Right hindlimb (tissue), 1 donor: ENCODE measurements at places on chromosomes 3 and 15.

GRCh38 chr3:12353796-12354525, 65.1 kb downstream of the PPARG start:
- DNase-seq = no peak

DNA sequence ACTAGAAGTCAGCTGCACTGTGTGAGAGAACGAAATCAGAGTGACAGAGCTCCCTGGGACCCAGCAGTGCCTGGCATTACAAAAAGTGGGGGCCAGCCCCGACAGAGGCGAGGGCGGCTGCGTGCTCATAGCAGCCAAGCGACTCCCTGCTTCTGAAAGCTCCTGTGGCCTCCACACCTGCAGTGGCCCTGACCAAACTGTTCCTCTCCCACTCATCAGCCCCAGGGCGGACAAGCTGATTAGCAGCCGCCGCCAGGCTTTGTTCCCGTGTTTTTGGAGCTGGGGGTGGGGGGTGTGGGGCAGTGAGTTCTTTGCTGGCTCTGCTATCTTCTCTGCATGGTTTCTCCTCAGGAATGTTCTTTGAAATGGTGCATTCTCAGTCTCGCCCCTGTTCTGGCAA, 58.1 kb downstream of the DGKG start:
- no peak for DNase-seq

- DNase-seq = no peak
These were observed 106.3 kb downstream of the PLD1 start for GRCh38 chr3:171704002-171704401.

DNA sequence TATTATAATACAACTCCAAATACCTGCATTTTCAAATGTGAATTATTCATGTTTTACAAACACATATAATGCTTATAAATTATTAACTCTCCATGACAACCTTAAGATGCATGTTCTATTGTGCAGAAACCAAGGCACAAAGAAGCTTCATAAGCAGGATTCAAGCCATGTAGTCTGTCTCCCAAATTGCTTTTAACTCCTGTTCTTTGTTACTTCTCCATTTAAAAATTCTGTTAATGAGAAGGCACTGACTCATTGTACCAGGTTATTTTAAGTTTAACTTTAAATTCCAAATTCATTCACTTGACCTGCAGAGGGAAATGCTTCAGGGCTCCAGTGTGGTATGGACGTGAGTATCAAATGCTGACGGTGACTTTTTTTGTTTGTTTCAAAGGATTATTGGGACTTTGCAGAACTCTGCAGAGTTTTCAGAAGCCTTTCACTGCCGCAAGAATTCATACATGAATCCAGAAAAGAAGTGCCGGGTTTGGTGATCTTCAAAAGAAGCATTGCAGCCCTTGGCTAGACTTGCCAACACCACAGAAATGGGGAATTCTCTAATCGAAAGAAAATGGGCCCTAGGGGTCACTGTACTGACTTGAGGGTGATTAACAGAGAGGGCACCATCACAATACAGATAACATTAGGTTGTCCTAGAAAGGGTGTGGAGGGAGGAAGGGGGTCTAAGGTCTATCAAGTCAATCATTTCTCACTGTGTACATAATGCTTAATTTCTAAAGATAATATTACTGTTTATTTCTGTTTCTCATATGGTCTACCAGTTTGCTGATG, 100.0 kb downstream of the MME start:
- DNase-seq = no peak

GRCh38 chr3:108818404-108818803, 4.2 kb upstream of the TRAT1 start:
- DNase-seq = no peak

GRCh38 chr3:4411236-4411635, 55.8 kb downstream of the SUMF1 start:
- DNase-seq = no peak

GRCh38 chr3:161296814-161297213, 74.5 kb downstream of the SPTSSB start:
- no peak for DNase-seq

DNA sequence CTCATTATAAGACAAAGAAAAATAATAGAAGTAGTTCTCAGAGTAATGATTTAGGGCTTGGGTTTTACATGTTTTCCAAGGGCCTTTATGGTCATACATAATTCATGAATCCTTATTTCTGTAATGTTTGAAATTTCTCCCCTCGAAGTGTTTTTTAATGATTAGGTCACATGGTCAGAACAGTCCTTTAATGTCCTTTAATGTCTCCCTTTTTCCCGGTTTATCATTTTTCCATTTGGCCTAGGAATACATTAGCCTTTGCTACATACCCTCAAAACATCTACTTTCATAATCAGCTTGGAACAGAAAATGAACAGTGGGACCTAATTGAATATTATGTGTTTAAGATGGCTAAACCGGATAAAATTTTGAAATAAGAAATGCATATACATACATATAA, 159.9 kb upstream of the ROBO2 start:
- no peak for DNase-seq

GRCh38 chr15:97235611-97235985, 724.9 kb upstream of the ARRDC4 start:
- no peak for DNase-seq

DNA sequence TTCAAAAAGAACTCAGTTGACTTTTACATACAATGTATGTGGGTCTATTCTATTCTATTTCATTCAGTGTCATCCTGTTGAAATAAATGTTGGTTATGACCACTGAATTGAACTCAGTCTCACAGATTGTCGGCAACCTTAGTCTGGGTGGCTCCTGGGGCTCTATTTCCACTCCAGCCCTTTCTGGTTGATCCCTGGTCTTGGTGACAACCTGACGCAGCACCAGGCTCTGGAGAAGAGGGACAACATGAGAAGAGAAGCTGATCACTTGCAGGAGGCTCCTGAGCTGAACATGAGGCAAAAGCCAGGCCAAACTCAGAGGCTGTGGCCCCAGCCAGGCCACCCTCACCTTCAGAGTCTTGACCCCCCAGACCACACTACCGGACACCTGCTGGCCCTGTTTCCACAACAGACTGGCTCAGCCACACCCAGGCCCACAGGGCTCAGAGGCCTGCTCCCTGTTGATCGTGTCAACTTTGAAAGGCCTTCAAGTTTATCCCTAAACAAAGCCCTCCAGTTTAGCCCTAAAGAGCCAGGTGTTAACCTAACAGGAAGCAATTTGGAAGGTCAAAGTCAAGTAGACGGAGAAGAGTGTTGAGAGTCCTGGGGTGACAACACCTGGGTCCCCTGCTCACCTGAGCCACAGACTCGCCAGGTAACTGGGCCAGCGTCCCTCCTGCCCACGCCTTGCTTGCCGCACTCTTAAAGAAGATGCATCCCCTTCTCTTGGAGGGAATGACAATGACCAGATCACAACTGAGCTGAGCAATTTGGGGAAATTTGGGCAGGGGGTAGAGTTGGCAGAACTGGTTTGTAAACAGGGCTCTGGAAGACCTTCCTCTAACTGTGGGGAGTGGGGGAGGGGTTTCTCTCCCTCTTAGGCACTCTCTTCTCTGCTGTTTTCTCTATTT, 15.4 kb upstream of the MUC20 start:
- DNase-seq = no peak

GRCh38 chr3:70990723-70991122, 592.8 kb downstream of the FOXP1 start:
- no peak for DNase-seq

DNA sequence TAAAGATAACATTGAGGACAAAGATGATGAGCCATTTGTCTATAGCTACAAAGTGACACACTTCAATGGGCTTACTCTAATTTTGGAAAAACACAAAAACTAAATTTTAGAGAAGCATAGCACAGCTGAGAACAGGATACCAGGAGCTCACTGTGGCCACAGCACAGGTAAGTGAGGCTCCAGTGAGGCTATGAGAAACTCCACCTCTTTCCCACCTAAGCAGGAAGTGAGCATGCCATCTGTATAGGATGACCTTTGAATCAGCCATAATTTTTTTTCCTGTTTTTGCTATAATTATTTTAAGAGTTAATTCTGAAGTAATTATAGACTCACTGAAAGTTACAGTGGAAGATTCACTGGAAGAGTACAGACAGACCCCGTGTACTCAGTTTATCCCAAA, 82.1 kb upstream of the DCLK3 start:
- DNase-seq = no peak

- DNase-seq = no peak
These were observed 13.4 kb upstream of the GHSR start for GRCh38 chr3:172461530-172462138.

GRCh38 chr3:79564192-79564591, 203.6 kb downstream of the ROBO1 start:
- no peak for DNase-seq

DNA sequence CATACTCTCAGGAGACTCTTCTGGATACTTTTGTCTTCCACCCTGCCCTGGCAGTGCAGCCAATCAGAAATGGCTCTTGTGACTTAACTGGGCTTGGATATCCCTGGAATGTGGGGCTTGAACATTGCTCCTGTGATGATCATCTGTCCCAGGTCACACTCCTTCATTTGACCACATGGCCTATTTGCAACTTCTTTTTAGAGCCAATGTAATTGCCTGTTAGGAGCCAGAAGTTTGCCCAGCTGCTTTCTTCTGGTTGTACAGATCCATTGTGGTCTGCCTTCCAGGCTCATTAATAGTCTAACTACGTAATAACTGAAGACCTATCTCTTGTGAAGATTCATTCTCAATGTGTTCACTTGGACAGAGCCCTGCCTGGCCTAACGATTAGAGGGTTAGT, 29.8 kb downstream of the QTRT2 start:
- no peak for DNase-seq

DNA sequence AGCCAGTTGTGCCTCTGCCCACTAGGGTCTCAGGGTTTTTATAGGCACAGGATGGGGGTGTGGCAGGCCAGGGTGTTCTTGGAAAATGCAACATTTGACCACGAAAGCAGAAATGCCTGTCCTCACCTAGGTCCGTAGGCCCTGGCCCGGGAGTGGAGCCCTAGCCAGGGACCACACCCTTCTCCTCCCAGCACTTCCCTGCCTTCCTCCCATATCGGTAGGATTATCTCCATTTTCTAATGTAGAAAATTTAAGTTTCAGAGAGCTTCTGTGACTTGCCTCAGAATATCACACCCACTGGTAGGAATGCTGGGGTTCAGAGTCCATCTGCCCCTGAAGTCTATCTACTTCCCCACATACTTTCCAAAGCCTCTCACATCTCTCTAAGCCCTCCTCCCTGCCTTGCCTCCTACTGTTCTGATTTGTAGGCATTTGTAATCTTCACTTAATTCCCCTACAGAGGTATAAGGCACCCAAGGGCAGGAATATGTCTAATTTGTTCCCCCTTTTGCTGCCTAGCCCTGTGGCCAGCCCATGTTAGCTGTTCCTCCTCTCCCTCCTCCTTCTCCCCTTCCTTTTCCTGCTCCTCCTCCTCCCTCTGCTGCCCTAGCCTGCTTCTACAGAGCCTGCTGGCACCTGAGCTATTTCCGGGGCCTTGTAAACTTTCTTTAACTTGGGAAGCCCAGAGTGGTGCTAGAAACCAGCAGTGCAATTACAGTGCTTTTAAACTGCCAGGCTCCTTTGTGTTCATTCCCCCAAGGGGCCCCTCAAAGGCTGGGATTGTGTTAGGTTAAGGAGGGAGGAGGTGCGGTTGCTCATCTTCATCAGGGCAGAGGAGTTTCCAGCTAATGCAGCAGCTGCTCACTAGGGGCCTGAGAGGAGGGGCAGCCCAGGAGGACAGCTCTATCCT, 71.1 kb downstream of the MRPL46 start:
- no peak for DNase-seq

- no peak for DNase-seq
These were observed 1267.6 kb downstream of the OTOL1 start for GRCh38 chr3:162764051-162764807.

GRCh38 chr3:4838621-4839022, 140.6 kb upstream of the BHLHE40 start:
- no peak for DNase-seq

DNA sequence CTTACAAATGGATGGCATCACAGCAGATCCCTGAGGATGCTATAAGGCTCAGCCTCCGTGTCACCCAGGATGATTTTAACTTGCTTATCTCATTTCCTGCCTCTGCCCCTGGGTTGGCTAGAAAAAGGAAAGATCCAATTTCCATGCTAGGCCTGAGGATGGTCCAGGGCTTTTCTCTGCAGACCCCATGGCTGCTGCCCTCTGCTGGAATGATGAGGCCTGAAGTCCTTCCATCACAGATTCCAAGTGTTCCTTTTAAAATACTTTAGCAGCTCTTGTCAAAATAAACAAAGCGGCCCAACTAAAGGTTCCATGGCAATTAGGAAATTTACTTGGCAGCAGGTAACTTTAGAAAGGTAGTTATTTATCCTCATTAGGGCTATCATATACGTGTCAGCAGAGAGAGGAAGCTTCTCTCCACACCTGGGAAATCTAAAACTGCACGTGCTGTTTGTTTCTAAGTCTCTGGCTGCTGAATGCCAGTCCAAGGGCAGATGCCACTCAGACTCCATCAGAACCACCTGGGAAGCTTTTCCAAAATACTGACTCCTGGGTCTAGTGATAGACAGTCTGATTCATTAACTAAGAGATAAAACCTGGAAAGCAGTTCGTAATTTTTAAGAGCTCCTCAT, 401.9 kb upstream of the IL12A start:
- DNase-seq = no peak

DNA sequence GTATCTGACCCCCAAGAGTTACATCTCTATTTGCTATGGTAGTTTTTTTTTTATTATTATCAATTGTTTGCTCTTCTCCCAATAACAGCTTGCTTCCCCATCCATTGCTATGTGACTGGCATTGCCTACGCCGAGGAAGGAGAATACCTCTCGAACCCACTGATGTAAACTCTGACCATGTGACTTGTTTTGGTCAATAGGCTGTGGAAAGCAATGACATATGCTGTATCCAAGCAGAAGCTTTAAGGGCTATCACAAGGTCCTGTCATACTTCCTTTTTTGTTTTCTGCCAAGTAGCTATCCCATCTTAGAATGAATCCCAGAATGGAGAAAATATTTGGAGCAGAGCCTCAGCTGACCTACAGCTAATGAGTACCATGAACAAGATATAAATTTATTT, 111.0 kb upstream of the FRMD4B start:
- no peak for DNase-seq

- no peak for DNase-seq
These were observed 37.6 kb downstream of the TMCC1 start for GRCh38 chr3:129855832-129856419.
